HepG2 (cell line): ENCODE measurements at places on chromosomes 16 and 17. TPM values are rescaled to one million over a fixed set of nuclear protein-coding genes. Genes with fewer than 3 reads are reported as not detected.

- peaks cover 8% of the 10 kb centered on the region for H3K36me3 ChIP-seq
- no peaks in the 10 kb centered on the region for H3K27me3 ChIP-seq
- no peak overlapping the region for H3K27ac ChIP-seq
- H3K4me3 ChIP-seq, result no peak overlapping the region
- DNase-seq, result no peak
- no peaks in the 10 kb centered on the region for H3K4me1 ChIP-seq
Measured at GRCh38 chr17:35129154-35129972, 7.9 kb downstream of the FNDC8 start.

- no peak overlapping the region for H3K4me3 ChIP-seq
- DNase-seq, result no peak
- H3K36me3 ChIP-seq, result no peaks in the 10 kb centered on the region
- peaks cover 7% of the 10 kb centered on the region; the same call in 1 of the 3 replicates for H3K27me3 ChIP-seq
- H3K4me1 ChIP-seq, result peaks cover 69% of the 10 kb centered on the region
Measured at GRCh38 chr17:76601065-76601464, 15.4 kb upstream of the ST6GALNAC2 start.

DNA sequence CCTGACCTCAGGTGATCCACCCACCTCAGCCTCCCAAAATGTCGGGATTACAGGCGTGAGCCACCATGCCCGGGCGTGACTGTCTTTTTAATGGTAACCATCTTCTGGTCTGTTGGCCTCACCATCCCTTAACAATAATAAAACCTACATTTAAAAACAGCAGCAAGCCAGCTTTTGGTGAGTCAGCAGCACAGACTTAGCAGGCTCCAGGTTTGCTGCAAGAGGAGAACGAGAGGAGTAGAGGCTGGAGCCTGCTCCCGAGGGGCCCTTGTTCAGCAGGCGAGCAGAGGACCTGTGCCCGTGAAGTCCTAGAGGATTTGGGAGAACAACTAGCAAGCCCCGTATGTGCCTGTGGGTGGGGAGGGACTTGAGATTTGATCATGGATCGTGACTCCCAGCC, 35.7 kb downstream of the MYH13 start:
- no peak overlapping the region for H3K4me3 ChIP-seq
- peaks cover 5% of the 10 kb centered on the region; the same call in 1 of the 3 replicates for H3K27me3 ChIP-seq
- H3K36me3 ChIP-seq, result no peaks in the 10 kb centered on the region
- no peak overlapping the region for H3K27ac ChIP-seq
- DNase-seq, result no peak

Gene ENPP7
- total RNA-seq, result 0.76 and 2.2 TPM in 2 replicates

Gene PLA2G10
- not detected in 2 replicates for total RNA-seq
